ENCODE measurements at places on chromosomes 4 and X.

DNA sequence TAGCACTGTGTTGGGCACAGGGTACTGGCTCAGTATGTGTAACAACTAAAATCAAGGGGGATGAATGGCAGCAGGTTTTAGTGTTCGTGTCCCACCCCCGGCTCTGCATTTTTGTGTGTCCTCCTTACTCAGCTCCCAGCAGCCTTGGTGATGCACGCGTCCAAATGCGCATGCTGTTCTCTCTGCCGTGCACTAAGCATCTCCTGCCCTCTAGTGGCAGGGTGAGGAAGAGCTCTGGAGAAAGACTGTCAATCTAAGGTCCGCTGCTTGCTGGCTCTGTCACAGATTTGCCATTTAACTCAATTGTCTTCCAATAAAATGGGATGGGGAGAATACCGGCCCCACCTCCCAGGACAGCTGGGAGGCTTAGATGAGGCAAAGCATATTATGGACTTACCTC is 61.4 kb downstream of the WFS1 start:
- DNase-seq, result no peak

- no peak for DNase-seq
Observed at GRCh38 chrX:48961585-48962091, 4.2 kb upstream of the OTUD5 start.

GRCh38 chr4:13528821-13529127 is 15.5 kb downstream of the NKX3-2 start:
- DNase-seq, result no peak

DNA sequence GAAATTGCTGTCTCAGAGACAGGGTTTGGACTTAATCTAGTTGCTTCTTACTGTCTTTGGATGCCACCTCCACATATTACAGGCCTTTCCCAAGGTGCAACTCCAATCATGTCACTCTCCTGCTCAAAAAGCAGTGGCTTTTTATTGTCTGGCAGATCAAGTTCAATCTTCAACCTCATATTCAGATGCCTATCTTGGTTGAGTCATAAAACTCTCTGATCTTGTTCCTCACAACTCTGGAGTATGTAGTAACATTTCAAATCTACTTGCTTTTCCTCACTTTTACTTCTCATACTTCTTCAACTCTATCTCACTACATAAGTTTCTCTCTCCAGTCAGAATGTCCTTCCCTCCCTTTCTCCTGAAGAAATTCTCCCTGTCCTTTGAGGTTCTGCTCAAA is 180.6 kb downstream of the VSIG4 start:
- DNase-seq, result no peak

GRCh38 chrX:2395261-2395992 is 105.3 kb downstream of the DHRSX start:
- no peak for DNase-seq

DNA sequence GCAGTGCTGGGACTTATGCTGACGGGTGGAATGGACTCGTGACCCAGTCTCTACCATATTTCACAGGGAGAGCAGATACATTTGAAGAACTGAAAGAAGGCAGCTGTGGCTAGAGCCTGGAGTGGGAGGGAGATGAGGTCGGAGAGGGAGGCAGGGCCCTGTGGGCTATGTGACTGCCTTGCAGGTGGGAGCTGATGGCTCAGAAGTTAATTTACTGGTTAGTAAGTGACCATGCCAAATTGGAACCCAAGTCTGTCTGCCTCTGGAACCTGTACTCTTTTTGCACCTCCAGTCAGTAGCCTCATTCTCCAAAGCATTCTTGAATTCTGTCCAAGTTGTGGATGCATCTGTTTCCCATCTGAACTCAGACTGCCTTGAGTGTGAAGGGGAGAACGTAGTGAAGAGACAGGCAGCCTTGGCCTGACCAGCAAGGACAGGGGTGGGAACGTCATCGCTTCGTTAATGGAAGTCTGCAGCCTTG is 92.3 kb downstream of the REPS2 start:
- DNase-seq, result peak; percentile 72

GRCh38 chr4:181219783-181220416 is 1023.3 kb upstream of the TENM3 start:
- DNase-seq, result no peak

DNA sequence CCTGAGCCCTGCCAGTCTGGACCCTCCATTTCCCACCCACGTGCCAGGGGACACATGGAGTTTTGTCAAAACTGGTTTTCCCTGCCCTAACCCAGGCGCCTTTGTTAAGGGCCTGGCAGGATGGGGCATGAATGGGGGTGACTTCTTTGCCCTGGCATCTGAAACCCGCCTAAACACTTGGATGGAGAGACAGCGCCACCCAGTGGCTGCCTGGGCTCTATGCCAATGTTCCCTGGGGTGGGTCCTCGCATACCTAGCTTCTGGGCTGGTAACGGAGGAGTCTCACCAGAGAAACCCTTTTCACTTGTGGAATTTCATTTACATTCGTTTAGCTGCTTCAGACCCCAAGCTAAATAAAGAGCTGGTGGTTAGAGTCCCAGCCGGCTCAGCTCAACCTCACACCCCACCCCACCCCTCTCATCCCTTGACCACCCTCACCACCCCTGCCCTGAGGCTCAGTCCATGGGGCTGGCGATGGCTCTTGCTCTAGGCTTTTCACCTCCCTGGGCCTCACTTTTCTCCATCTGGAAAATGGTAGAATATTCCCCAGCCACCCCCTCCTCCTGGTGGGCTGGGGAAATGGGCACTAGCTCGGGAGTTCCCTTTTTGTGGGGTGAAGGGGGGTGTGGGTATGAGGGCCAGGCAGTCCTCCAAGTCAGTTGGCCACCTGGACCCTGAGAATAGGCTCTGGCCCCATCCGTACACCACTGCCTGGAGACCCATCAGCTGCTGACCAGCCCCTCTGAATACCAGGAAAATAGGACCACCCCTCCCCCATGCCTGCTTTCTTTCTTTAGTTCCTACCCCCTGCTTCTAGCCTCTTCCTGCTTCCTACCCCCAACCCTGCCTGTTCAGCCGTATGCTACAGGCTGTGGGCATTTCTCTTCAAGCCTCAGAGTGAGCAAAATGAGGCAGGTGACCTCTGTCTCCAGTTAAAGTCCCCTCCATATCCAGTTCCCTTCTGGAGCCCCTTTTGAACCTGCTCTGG is 57.1 kb upstream of the PJA1 start:
- peak; percentile 34 for DNase-seq

DNA sequence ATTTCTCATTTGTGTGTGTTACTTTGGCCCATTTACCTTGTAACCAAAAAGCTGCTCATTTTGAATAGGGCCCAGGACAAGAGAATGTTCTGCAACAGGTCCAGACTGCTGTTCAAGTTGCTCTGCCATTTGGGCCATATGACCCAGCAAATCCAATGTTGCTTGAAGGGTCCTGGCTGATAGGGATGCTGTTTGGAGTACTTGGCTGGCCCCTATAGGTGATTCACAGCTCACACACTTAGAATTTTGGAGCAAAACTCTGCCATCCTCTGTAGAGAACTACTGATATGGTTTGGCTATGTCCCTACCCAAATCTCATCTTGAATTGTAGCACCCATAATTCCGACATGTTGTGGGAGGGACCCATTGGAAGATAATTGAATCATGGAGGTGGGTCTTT is 131.5 kb downstream of the AASDH start:
- DNase-seq, result no peak

- no peak for DNase-seq
Observed at GRCh38 chr4:92776080-92776479, 472.3 kb downstream of the GRID2 start.

GRCh38 chr4:162849937-162850336 is 316.8 kb downstream of the NAF1 start:
- no peak for DNase-seq

DNA sequence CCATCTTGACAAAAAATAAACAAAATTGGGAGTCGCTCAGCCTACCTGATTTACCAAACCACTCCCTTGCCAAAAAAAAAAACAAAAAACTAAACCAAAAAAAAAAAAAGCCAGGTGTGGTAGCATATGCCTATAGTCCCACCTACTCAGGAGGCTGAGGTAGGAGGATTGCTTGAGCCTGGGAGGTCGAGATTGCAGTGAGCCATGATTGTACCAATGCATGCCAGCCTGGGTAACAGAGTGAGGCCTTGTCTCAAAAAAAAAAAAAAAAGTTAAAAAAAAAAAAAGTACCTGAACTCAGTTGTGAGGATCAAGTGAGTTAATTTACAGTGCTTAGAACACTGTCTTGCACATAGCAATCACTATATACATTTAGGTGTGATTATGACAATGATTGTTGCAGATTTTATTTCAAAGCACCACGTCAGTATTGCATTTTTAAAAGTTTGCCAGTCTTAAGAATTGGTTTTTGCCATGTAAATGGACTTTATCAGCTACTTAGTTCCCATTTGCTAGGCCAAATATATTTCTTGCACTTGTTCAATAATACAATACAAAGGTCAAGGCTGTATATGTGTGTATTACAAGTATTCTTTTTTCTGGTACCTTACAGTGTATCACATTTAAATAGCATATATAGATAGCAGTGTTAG is 4.6 kb downstream of the NUDT9 start:
- DNase-seq, result no peak

- DNase-seq, result no peak
Observed at GRCh38 chr4:31482691-31483090, 762.5 kb downstream of the PCDH7 start.

GRCh38 chr4:101393256-101393655 is 45.9 kb upstream of the PPP3CA start:
- DNase-seq, result no peak

- peak; percentile 1 for DNase-seq
Observed at GRCh38 chrX:131901546-131901945, 121.6 kb upstream of the STK26 start.

GRCh38 chr4:174764105-174764729 is 64.8 kb downstream of the GLRA3 start:
- peak; percentile 14 for DNase-seq

DNA sequence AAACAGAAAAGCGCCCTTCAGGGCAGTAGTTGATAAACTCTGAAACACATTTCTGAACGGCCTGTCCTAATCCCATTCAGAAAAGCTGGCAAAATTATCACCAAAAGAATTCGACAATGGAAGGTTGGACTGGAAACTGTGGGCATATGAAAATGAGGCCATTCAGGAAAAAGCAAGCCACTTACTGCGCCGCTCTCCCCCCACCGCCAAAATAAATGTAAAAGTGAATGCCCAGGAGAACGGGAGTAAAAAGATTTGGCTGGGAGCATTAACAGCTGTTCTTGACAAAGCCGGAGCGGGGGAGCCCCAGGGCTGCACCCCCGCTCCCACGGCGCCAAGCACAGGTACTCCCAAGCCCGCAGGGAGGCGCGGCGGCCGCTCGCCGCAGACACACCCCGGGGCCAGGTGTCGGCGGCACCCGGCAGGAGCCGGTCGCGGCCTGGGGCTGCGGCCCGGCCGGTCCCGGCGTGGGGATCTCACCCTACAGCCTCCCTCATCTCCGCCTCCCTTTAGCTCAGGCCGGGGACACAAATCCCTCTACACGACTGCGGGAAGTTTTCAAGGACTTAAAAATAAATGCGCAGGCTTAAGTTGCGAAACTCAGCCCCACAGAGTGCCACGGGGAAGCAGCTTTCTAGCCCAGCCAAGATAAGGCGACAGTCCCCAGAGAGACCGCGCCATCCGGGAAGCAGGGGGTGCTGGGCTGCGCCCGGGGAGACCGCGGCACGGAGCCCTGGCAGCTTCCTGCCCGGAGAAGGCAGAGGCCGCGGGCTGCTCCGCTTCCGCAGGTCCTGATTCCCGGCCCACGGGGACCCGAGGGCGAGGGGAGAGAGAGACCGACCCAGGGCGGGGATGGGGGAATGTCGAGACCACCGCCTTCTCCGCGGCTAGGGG is 593 bp downstream of the SH3RF1 start:
- no peak for DNase-seq

DNA sequence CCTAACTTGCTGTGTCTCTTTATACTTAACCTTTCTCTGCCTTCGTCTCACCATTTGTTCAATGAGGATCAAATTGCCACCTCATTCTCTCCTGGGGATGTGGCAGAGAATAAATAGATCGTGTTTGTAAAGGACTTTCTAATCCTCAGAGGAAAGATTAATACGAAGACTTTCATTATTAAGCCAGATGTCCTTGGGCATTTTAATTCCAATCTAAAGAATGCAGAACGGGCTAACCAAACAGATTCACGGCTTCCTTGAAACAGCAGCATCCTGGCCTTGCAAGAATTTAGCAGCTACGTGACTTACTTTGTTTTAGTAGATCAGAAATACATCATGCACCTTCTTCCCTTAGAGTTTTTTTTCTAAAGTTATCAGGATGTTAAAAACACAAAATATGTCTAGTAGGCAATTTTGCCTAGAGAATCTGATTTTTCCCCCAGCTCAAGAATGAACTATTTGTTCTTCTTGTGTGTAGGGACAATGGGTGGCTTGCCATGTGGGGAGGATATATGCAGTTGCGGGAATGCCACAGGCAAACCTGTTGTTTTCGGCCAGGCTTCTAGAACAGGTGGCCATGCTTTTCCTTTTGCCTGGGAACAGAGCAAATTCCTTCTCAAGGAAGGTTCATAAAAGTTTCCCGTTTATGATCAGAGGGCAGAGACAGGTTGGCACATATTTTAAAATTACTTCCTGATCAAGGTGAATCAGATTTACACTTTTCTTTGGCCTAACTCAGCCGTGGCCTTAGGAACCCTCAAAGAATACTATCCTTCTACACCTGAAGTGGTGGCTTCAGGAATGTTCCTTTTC is 3.0 kb downstream of the MID1 start:
- DNase-seq, result no peak

- DNase-seq, result no peak
Observed at GRCh38 chrX:87580862-87581261, 63.3 kb downstream of the KLHL4 start.

DNA sequence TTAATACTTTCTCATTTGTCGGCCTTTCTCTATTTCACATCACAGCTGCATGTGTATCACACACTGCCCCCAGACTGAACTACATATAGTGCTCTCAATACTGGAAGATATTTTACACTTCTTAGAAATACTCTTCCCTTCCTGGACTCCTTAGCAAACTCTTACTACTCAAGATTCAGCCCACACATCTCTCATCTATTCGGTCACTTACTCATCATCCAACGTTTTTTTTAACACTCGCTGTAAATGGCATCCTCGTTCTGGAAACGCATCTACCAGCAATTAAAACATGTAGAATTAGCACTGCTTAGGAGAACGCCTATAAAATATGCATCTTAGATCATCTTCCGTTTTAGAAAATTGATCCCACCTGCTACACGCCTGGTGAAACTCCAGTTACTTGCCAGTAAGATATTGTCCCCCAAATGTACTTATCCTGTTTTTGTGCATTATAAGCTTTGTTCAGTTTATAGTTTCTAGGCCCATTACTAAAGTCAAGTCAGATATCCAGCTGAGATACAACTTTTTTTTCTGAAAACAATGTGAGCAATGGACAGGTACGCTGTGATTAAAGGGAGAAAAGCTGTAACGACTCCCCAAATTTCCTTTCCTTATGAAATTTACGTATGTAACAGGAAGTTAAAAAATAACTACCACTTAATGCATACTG is 1.0 kb downstream of the LRP2BP start:
- no peak for DNase-seq

- no peak for DNase-seq
Observed at GRCh38 chrX:150873616-150874015, 24.9 kb downstream of the CD99L2 start.

GRCh38 chrX:133444952-133445831 is 29.9 kb upstream of the GPC4 start:
- no peak for DNase-seq

Data from fibroblast of skin of left quadriceps (primary cell).